A549 treated with ZK216348 at 1 μM for 4 hours (cell line): ENCODE measurements at places on chromosomes 2 and 18. TPM values are rescaled to one million over a fixed set of nuclear protein-coding genes. Genes with fewer than 3 reads are reported as not detected.

The GBX2 gene
- 1.5 to 3.1 TPM (median 2.9 TPM) in 5 replicates for total RNA-seq

The CNGA3 gene
- total RNA-seq, result not detected in 5 replicates

The ERFE gene
- total RNA-seq, result 6.0 to 9.9 TPM (median 9.1 TPM) in 5 replicates

The GPR155 gene
- 0.09 to 1.1 TPM (median 0.39 TPM) in 5 replicates for total RNA-seq

The STON1 gene
- 0.31 to 0.48 TPM (median 0.40 TPM) in 5 replicates for total RNA-seq

The LRRC30 gene
- not detected in 5 replicates for total RNA-seq

The TTR gene
- not detected in 5 replicates for total RNA-seq

The CREG2 gene
- 7.3 to 13.6 TPM (median 12.6 TPM) in 5 replicates for total RNA-seq

The CXCR1 gene
- not detected in 5 replicates for total RNA-seq

The IL36G gene
- not detected in 5 replicates for total RNA-seq

The GRB14 gene
- total RNA-seq, result 4.6 to 7.4 TPM (median 5.2 TPM) in 5 replicates

The FOSL2 gene
- 46.8 to 77.6 TPM (median 60.1 TPM) in 5 replicates for total RNA-seq

The BBS5 gene
- 4.2 to 6.2 TPM (median 6.0 TPM) in 5 replicates for total RNA-seq

The HNRNPA3 gene
- total RNA-seq, result 362 to 453 TPM (median 394 TPM) in 5 replicates

The MC4R gene
- total RNA-seq, result not detected in 5 replicates

The CACNB4 gene
- 0.06 to 0.16 TPM (median 0.07 TPM) in 3 of 5 replicates, not detected in the others for total RNA-seq

The EFR3B gene
- 11.1 to 14.8 TPM (median 12.7 TPM) in 5 replicates for total RNA-seq

The COL4A3 gene
- total RNA-seq, result 0.28 to 1.3 TPM (median 0.82 TPM) in 5 replicates

The ACOXL gene
- total RNA-seq, result 0.06 TPM in 1 of 5 replicates, not detected in the others

The SH2D6 gene
- 0.91 to 1.7 TPM (median 1.2 TPM) in 4 of 5 replicates, not detected in the other for total RNA-seq

The FTCDNL1 gene
- 2.6 to 3.6 TPM (median 3.1 TPM) in 5 replicates for total RNA-seq

The DPYSL5 gene
- 3.1 to 7.5 TPM (median 4.4 TPM) in 5 replicates for total RNA-seq

The SERPINB5 gene
- 0.06 to 0.11 TPM in 2 of 5 replicates, not detected in the others for total RNA-seq

The IL1A gene
- 0.07 to 0.37 TPM (median 0.22 TPM) in 3 of 5 replicates, not detected in the others for total RNA-seq

The SH3RF3 gene
- total RNA-seq, result 0.28 to 0.63 TPM (median 0.49 TPM) in 5 replicates

The TRIM43 gene
- total RNA-seq, result not detected in 5 replicates

The TMEM178A gene
- 0.09 to 0.21 TPM in 2 of 5 replicates, not detected in the others for total RNA-seq

The TRIM54 gene
- 0.40 to 0.73 TPM (median 0.57 TPM) in 5 replicates for total RNA-seq

The ANKRD30B gene
- total RNA-seq, result not detected in 5 replicates

The CRYGC gene
- total RNA-seq, result not detected in 5 replicates

The FEV gene
- not detected in 5 replicates for total RNA-seq

The SAG gene
- not detected in 5 replicates for total RNA-seq

The METTL4 gene
- total RNA-seq, result 4.8 to 5.5 TPM (median 5.0 TPM) in 5 replicates

The LYPD6B gene
- total RNA-seq, result not detected in 5 replicates

The HNMT gene
- 0.36 to 2.4 TPM (median 1.3 TPM) in 5 replicates for total RNA-seq

The ERICH2 gene
- not detected in 5 replicates for total RNA-seq

The GNLY gene
- 0.38 TPM in 1 of 5 replicates, not detected in the others for total RNA-seq

The KIF1A gene
- total RNA-seq, result 0.57 to 0.95 TPM (median 0.69 TPM) in 5 replicates

The GATA6 gene
- total RNA-seq, result 1.5 to 2.4 TPM (median 1.7 TPM) in 5 replicates

The DIPK1C gene
- total RNA-seq, result not detected in 5 replicates

The GCA gene
- 5.1 to 6.9 TPM (median 6.7 TPM) in 5 replicates for total RNA-seq
